ENCODE measurements at places on chromosomes 5 and 9.

DNA sequence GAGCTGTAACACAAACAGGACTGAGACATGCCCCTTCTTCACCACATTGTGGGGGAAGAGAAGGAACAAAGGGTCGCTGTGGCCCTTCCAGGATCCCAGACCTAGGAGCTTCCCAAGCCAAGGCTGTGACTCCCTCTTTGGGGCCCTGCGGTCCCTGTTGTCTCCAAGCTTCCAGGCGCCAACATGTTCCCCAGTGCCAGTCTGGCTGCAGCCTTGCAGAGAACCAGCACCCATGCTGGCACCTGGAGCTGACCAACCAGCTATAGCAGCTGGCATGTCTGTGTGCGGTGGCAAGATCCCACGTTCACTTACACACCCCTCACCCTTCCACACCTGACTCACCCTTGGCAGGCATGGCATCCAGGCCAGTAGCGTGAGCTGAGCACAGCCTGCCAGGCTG lies 20.7 kb upstream of the FANCC start:
- DNase-seq, result no peak

DNA sequence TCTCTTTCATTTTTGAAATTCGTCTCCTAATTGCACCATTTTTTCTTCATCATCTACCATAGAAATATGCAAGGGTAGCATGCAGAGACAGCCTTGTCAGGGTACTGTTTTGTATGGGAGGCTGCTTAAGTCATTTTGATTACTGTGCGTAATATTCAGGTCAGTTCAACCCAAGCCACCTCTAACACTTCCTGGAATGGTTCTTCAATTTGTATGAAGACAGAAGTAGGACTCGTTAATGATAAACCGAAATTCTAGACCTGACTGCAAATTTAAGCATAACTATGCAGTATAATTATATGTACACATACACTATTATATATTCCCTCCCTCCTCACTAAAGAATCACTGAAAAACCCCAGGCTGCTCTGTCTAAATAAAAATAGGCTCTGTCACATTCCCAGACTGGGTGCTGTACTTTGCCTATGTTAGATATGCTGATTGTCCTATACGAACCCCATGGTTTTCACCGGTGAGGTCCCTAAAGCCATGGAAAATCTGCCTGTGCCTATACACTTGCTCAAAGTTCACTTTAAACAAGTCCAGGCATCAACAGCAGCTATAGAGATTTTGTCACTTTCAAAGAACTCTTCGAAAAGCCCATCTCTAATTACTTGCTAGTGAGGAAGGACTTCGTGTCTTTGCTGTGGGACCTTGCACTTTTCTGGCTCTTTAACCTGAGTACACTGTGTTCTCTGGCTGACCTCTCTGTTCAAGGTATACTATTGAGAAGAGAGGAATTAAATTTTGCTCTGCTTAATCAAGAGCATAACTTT lies 352.1 kb upstream of the CD180 start:
- DNase-seq, result no peak

DNA sequence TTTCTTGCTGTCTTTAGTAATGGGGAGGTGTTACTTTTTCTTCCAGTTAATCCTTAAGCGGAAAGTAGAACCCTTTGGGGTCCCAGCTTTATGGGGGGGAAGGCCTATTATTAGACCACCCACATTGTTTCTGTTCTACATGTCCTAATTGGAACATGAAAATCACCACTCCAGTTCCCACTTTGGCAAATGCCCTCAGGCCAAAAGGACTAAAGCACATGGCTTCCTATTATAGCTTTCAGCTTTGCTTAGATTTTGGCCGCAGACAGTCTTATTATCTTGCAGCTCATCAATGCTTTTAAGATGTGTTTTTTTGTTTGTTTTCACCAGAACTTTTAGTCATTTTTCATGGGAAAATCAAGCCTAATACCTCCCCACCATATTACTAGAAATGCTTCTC lies 296.8 kb upstream of the ANKH start:
- DNase-seq, result no peak

DNA sequence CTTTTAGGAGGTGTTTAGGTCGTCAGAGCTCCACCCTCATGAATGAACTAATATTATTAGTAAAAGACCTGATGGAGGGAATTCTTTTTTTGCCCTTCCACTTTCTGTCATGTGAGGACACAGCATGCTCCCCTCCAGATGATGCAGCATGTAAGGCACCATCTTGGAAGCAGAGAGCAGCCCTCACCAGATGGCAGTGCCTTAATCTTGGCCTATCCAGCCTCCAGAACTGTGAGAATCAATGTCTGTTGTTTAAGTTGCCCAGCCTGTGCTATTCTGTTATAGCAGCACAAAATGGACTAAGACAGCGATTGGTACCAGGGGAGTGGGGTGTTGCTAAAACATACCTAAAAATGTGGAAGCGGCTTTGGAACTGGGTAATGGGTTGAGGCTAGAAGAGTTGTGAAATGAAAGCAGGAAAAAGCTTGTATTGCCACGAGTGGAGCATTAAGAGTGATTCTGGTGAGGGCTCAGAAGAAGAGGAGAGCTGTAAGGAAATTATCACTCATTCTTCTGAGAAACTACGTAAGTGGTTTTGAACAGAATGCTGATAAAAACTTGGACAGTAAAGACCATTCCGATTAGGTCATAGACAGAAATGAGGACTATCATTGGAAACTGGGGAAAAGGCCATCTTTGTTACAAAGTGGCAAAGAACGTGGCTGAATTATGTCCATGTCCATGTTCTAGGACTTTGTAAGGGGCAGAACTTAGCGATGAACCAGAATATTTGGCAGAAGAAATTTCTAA lies 28.6 kb downstream of the PTPDC1 start:
- DNase-seq, result no peak

DNA sequence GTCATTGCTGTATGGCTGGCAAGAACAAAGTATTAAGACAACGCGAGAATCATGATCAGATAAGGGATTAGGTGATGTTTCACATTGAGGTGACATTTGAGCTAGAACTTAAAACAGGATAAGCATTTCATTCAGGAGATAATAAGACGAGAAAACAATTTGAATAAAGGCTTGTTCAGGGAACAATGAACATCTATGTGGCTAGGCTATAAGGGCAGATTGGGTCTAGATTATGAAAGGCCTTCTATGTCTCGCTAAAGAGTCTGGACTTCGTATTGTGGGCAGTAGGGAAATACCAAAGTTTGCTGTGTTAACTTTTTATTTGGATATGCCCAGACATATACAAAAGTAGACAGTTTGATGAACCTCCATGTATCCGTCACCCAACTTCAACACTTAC lies 6.9 kb downstream of the MRPL22 start:
- no peak for DNase-seq

DNA sequence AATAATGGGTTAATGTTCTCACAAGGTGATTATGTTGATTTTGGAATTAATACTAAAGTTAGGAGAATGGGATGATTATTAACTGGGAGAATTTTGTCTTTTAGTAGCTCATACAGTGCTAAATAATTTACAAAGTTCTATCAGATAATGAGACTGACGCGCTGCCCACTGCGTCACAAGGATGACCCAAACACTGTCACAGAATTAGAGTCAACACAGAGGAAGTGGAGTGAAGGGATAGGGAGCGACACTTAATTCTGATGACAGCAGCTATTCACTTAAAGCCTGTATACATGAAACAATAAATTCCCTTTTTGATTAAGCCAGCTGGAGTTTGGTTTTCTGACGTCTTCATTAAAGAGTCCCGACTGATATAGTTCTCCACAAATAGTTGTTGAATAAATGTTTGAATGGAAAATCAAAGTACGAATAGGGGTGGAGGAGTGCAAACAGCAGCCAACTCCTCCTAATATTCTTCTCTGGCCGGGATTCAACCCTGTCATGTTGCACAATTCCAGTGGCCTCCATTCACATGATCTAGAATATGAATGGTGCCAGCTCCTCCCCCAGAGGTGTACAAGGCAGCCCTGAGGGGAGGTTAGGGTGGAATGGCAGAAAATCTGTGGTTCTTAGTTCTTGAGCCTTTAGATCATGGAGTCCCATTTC lies 140.3 kb downstream of the PCSK1 start:
- no peak for DNase-seq

GRCh38 chr9:83765376-83765775 lies 52.2 kb downstream of the GKAP1 start:
- no peak for DNase-seq

DNA sequence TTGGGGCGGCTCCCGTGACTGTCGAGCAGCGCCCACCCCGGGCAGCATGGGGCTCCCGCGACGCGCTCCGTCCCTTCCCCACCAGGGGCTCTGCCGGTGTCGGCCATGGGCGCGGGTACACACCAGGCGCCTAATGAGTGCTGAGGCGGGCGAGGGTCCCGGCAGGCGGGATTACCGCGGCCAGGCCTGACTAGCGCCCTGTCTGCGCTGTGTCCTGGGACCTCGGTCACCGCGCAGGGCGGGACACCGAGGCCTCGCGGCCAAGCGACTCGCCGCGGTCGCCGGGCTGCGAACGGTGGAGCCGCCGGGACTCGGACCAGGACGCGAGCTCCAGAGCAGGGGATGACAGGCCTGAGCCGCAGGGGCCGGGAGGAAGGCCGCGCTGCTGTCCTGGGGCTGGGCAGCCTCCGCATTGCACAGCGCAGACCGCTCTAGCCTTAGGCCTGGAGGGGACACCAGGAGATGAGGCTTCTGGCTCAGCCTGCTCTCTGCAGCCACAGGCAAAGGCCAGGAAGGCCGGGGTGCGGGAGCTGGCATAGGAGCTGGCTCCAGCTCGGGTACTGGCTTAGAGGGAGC lies 14.1 kb downstream of the LCN10 start:
- no peak for DNase-seq

- DNase-seq, result no peak
Measured at GRCh38 chr9:109629615-109630014, 131.5 kb upstream of the PTPN3 start.

- no peak for DNase-seq
Measured at GRCh38 chr5:1752881-1753280, 46.8 kb downstream of the MRPL36 start.

DNA sequence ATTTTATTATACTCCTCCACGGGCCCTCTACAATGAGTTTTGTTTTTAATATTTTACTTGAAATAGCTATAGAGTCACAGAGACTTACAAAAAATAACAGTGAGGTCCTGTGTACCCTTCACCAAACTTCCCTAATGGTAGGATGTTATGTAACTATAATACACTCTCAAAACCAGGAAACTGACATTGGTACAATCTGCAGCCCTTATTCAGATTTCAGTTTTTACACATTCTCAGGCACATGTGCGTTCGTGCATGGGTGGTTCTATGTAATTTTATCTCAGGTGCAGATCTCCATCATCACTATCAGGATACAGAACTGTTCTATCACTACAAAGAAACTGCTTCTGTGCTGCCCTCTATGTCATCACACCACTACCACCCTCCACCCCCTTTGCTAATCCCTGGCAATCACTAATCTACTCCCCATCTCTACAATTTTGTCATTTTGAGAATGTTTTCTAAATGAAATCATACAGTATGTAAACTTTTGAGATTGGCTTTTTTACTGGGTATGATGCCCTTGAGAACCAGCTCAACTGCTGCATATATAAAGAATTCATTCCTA lies 16.4 kb downstream of the RAB14 start:
- no peak for DNase-seq

DNA sequence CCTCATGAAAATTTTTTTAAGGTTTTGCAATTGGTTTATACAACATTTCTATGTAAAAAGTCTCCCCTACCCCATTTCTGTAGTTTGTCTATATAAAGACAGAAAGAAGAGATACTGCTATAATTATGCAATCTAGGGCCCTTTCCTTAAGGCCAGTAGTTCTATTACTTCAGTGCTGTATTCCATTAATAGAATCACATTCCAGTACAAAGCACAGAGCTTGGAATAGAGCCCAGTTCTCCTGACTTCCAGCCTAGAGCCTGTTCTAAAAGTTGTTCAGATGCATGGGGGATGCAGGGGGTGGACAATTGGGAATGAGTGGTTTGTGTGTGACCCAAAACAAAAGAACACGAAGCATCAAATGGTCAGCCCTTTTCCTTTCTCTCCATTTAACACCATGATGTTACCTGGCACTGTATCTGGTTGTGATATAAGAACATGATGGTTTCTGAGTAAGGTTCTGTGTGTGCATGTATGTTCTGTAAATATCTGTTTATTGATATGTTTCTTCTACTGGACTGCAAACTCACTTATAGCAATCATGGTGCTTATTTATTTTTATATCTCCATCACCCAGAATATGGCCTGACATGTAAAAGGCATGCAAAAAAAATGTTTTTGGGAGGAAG lies 8.2 kb upstream of the GRAMD2B start:
- DNase-seq, result no peak

GRCh38 chr9:68876681-68877080 lies 137.2 kb downstream of the PRKACG start:
- DNase-seq, result no peak

DNA sequence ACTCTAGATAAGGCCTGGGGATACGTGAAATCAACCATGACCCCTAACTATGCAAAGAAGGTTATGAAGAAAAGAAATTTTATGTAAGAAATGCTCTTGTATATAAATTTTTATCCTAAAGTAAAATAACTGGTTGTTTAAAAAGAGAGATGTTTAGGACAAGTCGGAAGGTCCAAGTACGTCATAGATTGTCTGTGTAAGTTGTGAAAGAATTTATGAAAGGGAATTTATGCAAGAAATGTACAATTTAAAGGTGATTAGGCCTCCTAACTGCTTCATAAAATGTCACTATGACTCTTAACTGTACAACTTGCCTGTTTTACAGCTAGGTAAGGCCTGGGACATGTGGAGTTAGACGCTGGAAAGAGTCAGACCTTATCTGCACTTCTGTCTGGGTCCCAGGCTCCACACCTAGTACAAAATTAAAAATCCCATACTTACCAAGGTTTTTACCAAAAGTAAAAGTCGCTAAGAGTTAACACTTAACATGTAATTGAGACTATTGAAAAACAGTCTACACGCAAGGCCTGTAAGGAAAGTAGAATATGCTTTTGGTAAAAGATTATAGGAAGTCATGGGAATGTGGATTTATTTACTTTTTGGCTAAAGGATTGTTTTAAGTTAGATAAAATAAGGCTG lies 77.4 kb downstream of the KIAA0825 start:
- DNase-seq, result no peak

GRCh38 chr5:14871214-14872069 lies at the start of gene ANKH:
ANKH (minus strand) TSS chr5:14871778; CDS start chr5:14871447, 331 bp downstream.
- peak; percentile 84 for DNase-seq

DNA sequence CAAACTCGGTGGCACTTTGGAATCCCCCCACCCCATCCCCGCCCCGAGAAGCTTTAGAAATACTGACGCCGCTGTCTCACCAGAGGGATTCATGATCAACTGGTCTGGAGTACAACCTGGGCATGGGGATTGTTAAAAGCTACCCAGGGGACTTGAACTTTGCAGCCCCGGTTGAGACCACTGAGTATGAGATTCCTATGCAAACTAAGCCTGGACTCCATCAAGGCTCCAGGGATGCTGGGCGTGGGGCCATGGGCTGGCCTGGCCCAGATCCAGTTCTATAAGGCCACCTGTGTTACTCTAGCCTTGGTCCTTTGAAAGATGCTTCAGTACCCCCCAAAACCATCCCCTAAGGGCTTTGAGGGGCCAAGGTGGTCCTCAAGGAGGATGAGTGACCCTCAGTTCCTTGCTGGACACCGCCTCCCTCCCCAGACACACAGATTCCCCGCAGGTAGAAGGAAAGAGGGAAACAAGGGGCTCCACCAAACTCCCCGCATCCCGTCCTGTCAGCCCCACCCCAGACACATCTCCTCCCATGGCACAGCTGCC lies 68.5 kb downstream of the MRPL36 start:
- no peak for DNase-seq

- DNase-seq, result no peak
Measured at GRCh38 chr9:21770871-21771560, 31.4 kb upstream of the MTAP start.

Measured in activated CD4-positive, CD25-positive, alpha-beta regulatory T cell (primary cell).